Endothelial cell of umbilical vein (primary cell): ENCODE measurements at places on chromosomes 11 and 22. TPM values are rescaled to one million over a fixed set of nuclear protein-coding genes. Genes with fewer than 3 reads are reported as not detected.

The ANKK1 gene
- total RNA-seq: not detected in 2 replicates

The P2RY6 gene
- total RNA-seq: 0.30 TPM in 1 of 2 replicates, not detected in the other

The FIBIN gene
- not detected in 2 replicates for total RNA-seq

The LIF gene
- 0.27 and 0.35 TPM in 2 replicates for total RNA-seq

The SUSD2 gene
- 0.18 and 0.27 TPM in 2 replicates for total RNA-seq

The C11orf86 gene
- not detected in 2 replicates for total RNA-seq

The BATF2 gene
- total RNA-seq: 0.75 and 0.81 TPM in 2 replicates

The ADM gene
- 36.7 and 45.3 TPM in 2 replicates for total RNA-seq

The ALX4 gene
- not detected in 2 replicates for total RNA-seq

The MS4A6A gene
- 2.7 and 2.9 TPM in 2 replicates for total RNA-seq

The TLCD5 gene
- 6.1 and 6.3 TPM in 2 replicates for total RNA-seq

The AGBL2 gene
- total RNA-seq: 0.86 TPM in 1 of 2 replicates, not detected in the other

The PRG3 gene
- total RNA-seq: not detected in 2 replicates

The CSF2RB gene
- 20.6 and 24.9 TPM in 2 replicates for total RNA-seq

The MCAT gene
- total RNA-seq: 16.9 and 17.8 TPM in 2 replicates

The SPTBN2 gene
- total RNA-seq: 18.7 and 19.8 TPM in 2 replicates

The ZC3H7B gene
- 89.6 and 95.9 TPM in 2 replicates for total RNA-seq
